Fibroblast of skin of left biceps (primary cell): ENCODE measurements at places on chromosomes 16 and 17.

GRCh38 chr17:18968345-18968744 lies 16.4 kb downstream of the SLC5A10 start:
- DNase-seq, result no peak

- DNase-seq, result no peak
Measured at GRCh38 chr16:4780235-4780634, 7.9 kb downstream of the SEPTIN12 start.

- peak; percentile 86 for DNase-seq
Measured at GRCh38 chr17:35432176-35433074, at the start of gene SLFN12. Gene SLFN12 (minus strand): TSS chr17:35432500. CDS start chr17:35423028, 9,472 bp downstream.

DNA sequence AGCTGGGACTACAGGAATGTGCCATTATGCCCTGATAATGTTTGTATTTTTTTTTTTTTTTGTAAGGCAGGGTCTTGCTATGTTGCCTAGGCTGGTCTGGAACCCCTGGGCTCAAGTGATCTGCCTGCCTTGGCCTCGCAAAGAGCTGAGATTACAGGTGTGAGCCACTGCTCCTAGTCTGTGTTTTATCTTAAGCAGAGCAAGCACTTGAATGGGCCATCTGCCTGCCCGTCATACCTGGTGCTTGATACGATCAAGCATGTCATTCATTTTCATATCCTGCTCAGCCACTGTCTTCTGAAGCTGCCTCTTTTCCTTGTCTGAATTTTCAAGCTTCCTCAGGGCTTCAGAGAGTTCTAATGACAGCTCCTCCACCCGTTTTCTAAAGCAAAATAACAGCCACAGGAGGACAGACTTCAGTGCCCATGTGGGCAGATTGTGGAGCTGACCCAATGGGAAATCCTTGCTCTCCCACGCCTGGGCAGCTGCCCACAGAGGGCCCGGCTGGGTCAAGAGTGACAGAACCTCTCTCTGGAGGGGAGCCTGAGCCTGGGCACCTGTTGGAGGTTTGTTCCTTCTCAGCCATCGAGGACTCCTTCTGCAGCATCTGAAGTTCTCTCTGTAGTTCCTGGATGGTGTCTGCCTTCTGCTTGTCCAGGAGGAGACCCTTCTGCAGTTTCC lies 36.5 kb downstream of the DHX38 start:
- no peak for DNase-seq

DNA sequence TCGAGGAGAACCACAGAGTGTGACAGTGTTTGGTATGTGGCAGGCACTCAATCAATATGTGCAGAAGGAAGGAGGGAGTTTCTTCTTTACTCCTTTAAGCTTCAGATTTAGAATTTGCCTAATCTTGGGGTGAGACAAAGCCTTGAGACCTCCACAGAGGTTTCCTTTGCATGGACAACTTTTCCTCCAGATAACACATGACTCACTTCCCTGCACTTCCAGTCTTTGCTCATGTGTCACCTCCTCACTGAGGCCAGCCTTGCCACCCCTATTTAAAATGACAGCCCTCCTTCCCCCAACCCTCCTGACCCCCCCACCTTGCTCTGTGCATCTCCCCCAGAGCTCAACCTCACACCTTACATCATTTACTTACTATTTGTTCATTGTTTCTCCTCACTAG lies 17.4 kb upstream of the NOS2 start:
- DNase-seq, result no peak

- DNase-seq, result no peak
Measured at GRCh38 chr17:80886641-80887573, 104.7 kb upstream of the CHMP6 start.

DNA sequence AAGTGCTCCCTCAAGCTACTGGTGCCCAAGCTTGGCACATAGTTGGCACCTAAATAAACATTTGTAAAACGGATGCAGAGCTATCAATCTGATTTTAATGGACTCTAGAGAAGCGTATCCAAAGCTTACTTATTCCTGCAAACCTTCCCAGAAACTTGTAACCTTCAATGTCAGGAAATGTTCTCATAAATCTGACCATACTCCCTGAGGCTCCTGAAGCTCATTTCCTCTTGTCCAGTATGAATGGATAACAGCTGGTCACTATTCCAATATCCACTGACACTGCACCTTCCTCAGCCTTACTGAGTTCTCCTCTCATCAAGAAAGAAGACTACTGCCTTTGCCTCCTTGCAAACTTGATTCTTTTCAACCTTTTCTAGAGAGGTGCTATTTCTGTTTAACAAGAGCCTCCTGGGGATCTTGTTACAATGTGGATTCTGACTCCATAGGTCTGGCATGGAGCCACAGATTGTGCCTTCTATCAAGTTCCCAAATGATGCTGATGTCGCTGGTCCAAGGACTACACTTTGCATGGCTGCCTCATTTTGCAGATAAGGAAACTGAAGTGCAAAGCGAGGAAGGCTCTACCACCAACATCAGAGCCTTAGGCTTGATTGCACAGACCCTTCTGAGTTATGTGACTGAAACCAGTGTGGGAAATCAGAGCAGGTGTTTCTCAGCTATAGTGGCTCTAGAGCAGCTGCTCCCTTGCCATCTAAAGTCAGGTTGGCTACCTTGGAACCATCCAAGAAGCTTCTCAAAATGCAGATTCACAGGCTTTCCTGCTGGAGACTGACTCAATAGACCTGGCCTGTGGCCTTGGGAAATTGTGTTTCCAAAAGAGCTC lies 377.8 kb downstream of the SOX9 start:
- no peak for DNase-seq
